Natural killer cell treated with Interleukin-12 subunit alpha and Interleukin-12 subunit beta and Interleukin-15 and Interleukin-18, amount 100 ng/mL, for 72 hours (primary cell): ENCODE measurements at places on chromosomes 12 and 14.

- DNase-seq = no peak
Measured at GRCh38 chr12:45010059-45010458, 40.8 kb downstream of the DBX2 start.

- DNase-seq = no peak
Measured at GRCh38 chr14:51431033-51431709, 191.1 kb downstream of the TMX1 start.

DNA sequence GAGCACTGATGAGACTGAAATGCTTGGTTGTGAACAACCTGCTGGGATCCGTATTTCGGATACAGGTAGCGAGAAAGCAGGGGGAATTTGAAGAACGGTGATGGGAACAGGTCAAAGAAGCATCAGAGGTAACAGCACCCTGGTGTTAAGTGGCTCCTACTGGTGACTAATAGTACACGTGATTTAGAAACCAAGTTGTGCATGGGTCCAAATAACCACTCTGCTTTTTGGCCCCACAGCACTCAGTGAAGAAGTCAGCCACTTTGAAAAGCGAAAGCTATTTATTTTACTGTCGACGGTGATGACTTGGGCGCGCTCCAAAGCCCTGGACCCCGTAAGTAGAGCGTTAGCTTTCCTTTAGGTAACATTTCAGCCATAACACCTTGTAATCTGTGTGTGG lies 16.7 kb downstream of the AK7 start:
- no peak for DNase-seq

DNA sequence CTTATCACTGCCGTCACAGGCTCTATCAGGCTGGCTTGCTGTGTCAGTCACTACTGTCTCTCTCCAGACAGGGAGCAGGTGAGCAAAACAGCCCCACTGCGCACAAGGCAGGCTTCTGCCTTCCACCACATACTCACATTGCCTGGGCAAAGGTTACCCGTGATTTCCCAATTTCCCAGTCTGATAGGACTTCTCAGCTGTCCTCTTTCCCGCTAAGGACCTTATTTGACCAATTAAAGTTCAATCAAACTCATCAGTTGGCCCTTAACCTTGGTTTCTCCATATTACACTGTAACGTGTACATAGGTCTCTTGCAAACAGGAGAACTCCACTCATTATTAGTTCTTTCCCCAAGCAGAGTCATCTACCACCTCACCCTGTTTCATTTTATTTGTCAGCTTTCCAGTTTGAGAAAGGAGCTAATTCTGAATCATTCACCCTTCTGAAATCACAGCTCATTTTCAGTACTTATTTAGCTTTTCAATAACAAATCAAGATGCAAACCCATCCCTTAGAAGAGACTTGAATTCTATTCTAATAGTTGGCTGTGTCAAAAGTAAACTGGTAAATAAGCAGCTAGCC lies 170.8 kb downstream of the ESR2 start:
- DNase-seq = no peak

- DNase-seq = no peak
Measured at GRCh38 chr14:54809767-54810166, 92.9 kb downstream of the GCH1 start.

GRCh38 chr14:35401422-35402265 lies 2.9 kb downstream of the NFKBIA start:
- DNase-seq = no peak

DNA sequence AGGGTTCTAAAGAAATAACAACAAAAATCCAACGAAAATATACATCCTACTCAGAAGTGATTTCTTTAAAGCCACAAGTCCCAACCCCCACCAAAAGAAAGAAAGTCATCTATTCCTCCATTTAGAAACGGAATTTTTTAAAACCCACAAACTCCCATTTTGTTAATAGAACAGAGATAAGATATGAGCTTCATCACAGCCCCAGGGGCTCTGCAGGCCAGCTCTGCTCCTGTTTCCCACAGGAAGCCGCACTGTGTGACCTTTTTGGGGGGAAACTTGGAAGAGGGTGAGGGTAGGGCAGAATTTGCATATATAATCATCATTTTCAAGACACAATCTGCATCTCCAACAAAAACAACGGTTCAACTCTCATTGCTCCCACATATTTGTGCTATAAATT lies 2.8 kb downstream of the FBXL14 start:
- no peak for DNase-seq

GRCh38 chr12:97308576-97309198 lies 153.9 kb upstream of the RMST start:
- no peak for DNase-seq

- no peak for DNase-seq
Measured at GRCh38 chr12:46547421-46548354, 175.1 kb upstream of the SLC38A2 start.

DNA sequence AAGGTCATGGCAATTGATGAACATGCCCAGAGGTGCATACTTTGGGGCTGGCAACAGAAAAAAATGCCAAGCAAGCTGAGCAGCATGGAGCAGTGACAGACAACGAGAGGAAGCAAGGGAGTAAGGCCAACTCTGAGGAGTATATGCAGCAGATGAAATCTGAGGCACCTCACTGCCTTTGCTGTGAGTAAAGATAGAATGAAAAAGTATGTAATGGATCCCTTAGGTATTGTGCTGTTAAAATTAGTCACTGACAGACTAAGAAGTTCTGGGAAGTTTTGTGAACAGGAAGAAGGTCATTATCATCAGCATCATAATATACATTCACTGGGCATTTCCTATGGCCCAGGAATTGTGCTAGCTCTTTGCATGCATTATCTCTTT lies 269.9 kb downstream of the DUSP6 start:
- DNase-seq = no peak

DNA sequence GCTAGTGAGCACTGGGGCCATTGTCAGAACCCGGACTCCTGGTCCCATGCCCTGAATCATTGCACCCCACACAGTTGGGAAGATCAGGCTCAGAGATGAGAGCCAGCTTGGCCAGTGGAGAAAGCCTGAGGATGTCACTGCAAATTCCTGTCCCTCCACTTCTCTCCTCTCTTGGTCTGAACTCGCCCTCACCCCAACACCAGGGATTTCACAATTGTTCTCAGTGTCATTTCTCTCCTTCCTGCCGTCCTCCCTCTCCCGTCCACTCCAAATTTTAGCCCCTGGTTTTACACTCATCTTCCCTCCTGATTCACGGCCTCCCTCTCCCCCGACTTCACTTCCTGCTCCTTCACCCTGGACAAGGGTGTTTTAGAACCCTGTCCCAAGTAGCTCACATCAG lies 11.1 kb downstream of the KRT75 start:
- no peak for DNase-seq

- DNase-seq = no peak
Measured at GRCh38 chr14:103273145-103273744, 60.8 kb upstream of the EIF5 start.

GRCh38 chr14:37597538-37597913 lies 2.1 kb downstream of the TTC6 start:
- DNase-seq = no peak

DNA sequence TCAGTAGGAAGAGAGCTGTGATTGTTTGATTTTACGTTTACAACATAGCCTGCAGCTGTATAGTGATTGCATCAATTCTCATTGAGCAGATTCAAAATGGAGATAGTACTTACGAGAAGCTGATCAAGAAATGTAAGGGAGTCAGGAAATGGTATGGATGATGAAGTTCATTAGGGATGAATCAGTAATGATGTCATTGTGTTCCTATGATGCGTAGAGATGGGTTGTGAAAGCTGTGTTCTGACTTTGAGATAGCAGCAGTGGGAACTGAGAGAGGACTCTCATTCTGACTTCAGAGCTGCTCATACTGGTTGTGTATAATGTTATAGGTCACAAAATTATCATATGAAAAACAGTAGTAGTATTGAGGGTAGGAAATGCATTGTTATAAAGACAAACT lies 44.0 kb downstream of the TTLL5 start:
- no peak for DNase-seq

DNA sequence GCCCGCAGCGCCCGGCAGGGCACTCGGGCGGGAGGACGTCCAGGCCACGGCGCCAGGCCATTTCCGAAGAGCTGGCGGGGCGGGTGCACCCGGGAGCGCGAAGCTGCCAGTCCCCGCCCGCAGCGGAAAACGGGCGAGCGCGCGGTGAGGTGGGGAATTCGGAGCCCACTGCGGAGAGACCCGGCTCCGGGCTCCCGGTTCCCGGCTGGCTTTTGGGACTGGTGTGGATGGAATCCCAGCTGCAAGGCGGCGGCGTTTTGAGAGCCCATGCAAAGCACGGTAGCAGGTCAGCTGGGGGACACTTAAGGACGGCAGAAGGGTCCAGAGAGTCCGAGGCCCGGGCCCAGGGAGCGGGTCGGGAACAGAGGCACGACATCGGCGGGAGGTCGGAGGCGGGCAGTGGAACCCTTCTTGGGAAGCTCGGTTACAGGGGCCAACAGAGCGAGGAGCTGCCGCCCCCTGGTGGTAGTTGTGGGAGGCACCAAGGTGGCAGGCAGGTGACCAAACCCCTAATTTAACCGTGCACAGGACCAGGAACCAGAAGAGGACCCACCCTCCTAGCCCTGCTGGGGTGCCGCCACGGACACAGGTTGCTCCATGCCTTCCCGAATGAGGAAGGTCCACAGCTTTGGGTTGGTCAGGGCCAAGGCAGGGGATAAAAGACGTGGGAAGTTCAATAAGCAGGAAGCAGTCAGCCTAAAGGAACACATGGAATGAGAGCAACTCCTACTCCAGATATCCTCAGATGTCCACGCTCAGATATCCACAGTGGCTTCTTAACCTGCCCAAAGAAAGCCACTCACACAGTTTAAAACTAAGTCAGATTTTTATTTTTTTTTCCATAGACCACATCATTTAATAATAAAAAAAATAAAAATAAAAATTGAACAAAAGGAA lies 685 bp upstream of the CDH24 start:
- peak; percentile 92 for DNase-seq

DNA sequence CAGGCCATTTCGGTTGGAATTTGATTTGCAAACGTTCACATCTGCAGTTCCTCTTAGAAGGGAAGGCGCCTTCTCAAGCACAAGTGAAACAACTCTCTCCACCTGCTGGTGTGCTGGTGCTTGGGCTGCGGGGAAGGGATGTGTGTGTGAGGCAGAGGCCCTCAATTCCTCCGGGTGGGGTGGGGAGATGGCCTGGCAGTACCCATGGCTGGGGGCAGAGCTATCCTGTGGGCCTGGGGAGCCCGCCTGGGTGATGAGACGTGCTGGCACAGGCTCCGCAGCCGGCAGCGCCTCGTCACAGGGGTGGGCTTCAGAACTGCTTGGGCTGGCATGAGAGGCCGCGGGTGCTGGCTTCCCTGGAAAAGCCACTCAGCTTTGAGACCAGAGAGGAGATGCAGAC lies 28.9 kb upstream of the TDRD9 start:
- DNase-seq = no peak
